ENCODE measurements at places on chromosomes 5 and 9. TPM values are rescaled to one million over a fixed set of nuclear protein-coding genes. Genes with fewer than 3 reads are reported as not detected.

- DNase-seq, result no peak
- peak overlapping the region; percentile 96 for H3K4me3 ChIP-seq
- peaks cover 20% of the 10 kb centered on the region for H3K4me1 ChIP-seq
- no peaks in the 10 kb centered on the region for H3K27me3 ChIP-seq
Measured at GRCh38 chr9:83957248-83957513, 22.8 kb downstream of the HNRNPK start.

- H3K4me1 ChIP-seq, result no peaks in the 10 kb centered on the region
- H3K27ac ChIP-seq, result no peak overlapping the region
- H3K4me3 ChIP-seq, result no peak overlapping the region
- H3K27me3 ChIP-seq, result peaks cover 17% of the 10 kb centered on the region
- H3K36me3 ChIP-seq, result no peaks in the 10 kb centered on the region
- DNase-seq, result peak; percentile 83
Measured at GRCh38 chr9:130461218-130461630, 16.5 kb downstream of the ASS1 start.

DNA sequence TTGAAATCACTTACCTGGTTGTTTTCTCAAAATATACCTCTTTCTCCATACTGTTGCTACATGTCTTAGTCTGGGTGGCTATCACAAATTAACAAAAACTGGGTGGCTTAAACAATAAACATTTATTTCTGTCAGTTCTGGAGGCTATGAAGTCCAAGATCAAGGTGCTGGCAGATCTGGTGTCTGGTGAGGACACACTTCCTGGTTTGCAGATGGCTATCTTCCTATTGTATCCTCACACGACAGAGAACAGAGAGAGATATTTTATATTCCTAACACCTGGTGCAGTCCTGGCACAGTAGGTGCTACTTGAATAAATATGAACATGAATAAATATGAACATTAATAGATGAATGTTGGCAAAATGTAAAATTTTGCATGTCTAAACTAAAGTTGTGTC lies 164.3 kb upstream of the ACOT12 start:
- peaks cover 2% of the 10 kb centered on the region for H3K36me3 ChIP-seq
- no peak overlapping the region for H3K4me3 ChIP-seq
- H3K27me3 ChIP-seq, result no peaks in the 10 kb centered on the region
- H3K4me1 ChIP-seq, result peaks cover 35% of the 10 kb centered on the region

GRCh38 chr5:136052692-136053335 lies 24.0 kb downstream of the TGFBI start:
- H3K27me3 ChIP-seq, result peaks cover 2% of the 10 kb centered on the region
- H3K27ac ChIP-seq, result no peak overlapping the region
- H3K36me3 ChIP-seq, result no peaks in the 10 kb centered on the region

DNA sequence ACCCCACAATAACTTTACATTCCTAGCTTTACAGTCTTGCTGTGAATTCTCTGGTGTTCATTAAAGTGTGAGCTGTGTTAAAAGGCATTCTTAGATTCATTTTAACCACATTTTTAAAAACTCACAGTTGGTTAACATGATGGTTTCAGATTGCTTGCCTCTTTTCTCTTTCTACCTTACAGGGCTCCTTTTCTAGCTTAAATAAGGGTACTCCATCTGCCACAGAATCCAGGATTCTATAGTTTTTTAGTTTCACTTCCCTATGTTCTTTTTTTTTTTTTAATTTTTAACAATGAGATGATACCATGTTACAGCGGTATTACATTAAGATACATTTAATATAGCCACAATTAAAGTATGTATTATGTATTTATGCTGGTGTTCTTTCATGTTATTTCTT lies 3.9 kb upstream of the FBXO4 start:
- peaks cover 17% of the 10 kb centered on the region for H3K4me1 ChIP-seq
- no peak for DNase-seq
- peaks cover 27% of the 10 kb centered on the region for H3K36me3 ChIP-seq
- no peaks in the 10 kb centered on the region for H3K27me3 ChIP-seq
- H3K4me3 ChIP-seq, result no peak overlapping the region
- no peak overlapping the region for H3K27ac ChIP-seq

DNA sequence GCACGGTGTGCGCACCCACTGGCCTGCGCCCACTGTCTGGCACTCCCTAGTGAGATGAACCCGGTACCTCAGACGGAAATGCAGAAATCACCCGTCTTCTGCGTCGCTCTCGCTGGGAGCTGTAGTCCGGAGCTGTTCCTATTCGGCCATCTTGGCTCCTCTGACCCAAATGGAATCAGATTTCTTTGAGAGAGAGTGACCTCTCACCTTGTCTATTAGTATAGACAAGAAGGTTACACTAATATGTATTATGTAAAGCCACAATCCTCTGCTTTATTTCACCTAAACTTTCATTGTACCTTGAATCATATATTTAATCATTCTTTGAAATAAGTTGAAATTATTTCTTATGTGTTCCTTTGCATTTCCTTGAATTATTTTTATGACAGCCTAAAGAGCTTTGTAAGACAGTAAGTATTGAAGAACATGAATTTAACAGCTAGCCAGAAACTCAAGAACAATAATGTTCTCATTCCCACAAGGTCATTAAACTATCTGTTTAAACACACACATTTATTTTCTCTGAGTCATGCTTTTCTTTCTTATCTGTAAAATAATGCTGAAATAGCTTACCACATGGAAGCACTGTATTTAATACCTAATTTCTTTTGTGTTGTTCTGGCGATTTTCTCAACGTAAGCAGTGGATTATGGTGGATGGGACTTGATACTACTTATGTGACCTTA lies 91.8 kb upstream of the DMRTA1 start:
- no peak overlapping the region for H3K4me3 ChIP-seq
- H3K27me3 ChIP-seq, result no peaks in the 10 kb centered on the region
- H3K36me3 ChIP-seq, result no peaks in the 10 kb centered on the region
- no peak for DNase-seq
- no peak overlapping the region for H3K27ac ChIP-seq

GRCh38 chr9:89661956-89662717 lies 57.3 kb downstream of the GADD45G start:
- no peaks in the 10 kb centered on the region for H3K27me3 ChIP-seq
- H3K27ac ChIP-seq, result no peak overlapping the region
- no peak for DNase-seq
- H3K4me3 ChIP-seq, result no peak overlapping the region

- H3K27me3 ChIP-seq, result peaks cover 15% of the 10 kb centered on the region
- no peaks in the 10 kb centered on the region for H3K4me1 ChIP-seq
- H3K36me3 ChIP-seq, result no peaks in the 10 kb centered on the region
- no peak overlapping the region for H3K27ac ChIP-seq
Measured at GRCh38 chr9:68631811-68632210, 73.2 kb upstream of the PIP5K1B start.

DNA sequence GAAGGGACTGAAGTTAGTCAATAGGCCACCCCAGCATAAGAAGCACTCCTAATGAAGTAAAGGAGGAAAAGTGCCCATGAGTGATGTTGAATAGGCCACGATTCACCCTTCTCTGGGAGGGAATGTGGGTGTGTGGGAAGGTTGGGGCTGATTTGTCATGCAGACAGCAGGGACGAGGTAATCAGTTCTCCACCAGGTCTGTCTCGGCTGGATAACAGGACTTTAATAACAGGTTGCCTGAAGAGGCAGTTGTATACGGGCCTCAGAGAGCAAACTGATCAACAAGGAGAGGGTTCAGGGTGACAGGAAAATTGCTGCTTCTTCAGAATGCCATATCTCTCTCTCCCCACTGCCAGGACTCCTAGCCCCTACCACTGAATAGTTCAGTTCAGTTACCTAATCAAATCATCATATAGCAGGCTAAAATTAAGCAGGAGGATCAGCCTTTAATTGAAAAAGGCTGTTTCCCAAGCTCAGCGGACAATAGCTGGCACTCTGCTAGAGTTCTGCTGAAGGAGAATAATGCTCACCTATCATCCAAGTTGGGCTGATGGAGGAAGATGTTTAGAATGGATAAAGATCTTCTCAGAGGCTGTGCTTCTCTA lies 43.6 kb upstream of the SMIM32 start:
- no peak for DNase-seq
- no peaks in the 10 kb centered on the region for H3K36me3 ChIP-seq
- H3K27ac ChIP-seq, result no peak overlapping the region
- H3K4me3 ChIP-seq, result no peak overlapping the region

- peaks cover 11% of the 10 kb centered on the region for H3K36me3 ChIP-seq
- no peaks in the 10 kb centered on the region for H3K27me3 ChIP-seq
- DNase-seq, result peak; percentile 94
- H3K4me1 ChIP-seq, result peaks cover 48% of the 10 kb centered on the region
- peak overlapping the region; percentile 69 for H3K27ac ChIP-seq
Measured at GRCh38 chr9:96417051-96417586, 1.1 kb downstream of the ZNF367 start.

GRCh38 chr5:18712936-18713485 lies 1078.8 kb downstream of the TAF11L14 start:
- no peak overlapping the region for H3K27ac ChIP-seq
- H3K27me3 ChIP-seq, result no peaks in the 10 kb centered on the region
- no peak for DNase-seq
- H3K4me1 ChIP-seq, result no peaks in the 10 kb centered on the region

- no peak overlapping the region for H3K4me3 ChIP-seq
- peaks cover 5% of the 10 kb centered on the region for H3K27me3 ChIP-seq
- no peaks in the 10 kb centered on the region for H3K36me3 ChIP-seq
- no peak overlapping the region for H3K27ac ChIP-seq
- peaks cover 14% of the 10 kb centered on the region for H3K4me1 ChIP-seq
Measured at GRCh38 chr9:131762356-131762932, 22.6 kb upstream of the RAPGEF1 start.

- no peak overlapping the region for H3K4me3 ChIP-seq
- H3K27me3 ChIP-seq, result no peaks in the 10 kb centered on the region
- no peaks in the 10 kb centered on the region for H3K4me1 ChIP-seq
- no peaks in the 10 kb centered on the region for H3K36me3 ChIP-seq
Measured at GRCh38 chr5:141657937-141658545, 6.8 kb upstream of the FCHSD1 start.

GRCh38 chr9:37775216-37775919 lies 9.5 kb downstream of the EXOSC3 start:
- no peak overlapping the region for H3K4me3 ChIP-seq
- peaks cover 41% of the 10 kb centered on the region for H3K36me3 ChIP-seq
- DNase-seq, result no peak

- peaks cover 27% of the 10 kb centered on the region for H3K27me3 ChIP-seq
- no peaks in the 10 kb centered on the region for H3K36me3 ChIP-seq
- H3K27ac ChIP-seq, result no peak overlapping the region
- H3K4me3 ChIP-seq, result no peak overlapping the region
- no peak for DNase-seq
- H3K4me1 ChIP-seq, result no peaks in the 10 kb centered on the region
Measured at GRCh38 chr5:127363403-127363802, 72.8 kb downstream of the MEGF10 start.

DNA sequence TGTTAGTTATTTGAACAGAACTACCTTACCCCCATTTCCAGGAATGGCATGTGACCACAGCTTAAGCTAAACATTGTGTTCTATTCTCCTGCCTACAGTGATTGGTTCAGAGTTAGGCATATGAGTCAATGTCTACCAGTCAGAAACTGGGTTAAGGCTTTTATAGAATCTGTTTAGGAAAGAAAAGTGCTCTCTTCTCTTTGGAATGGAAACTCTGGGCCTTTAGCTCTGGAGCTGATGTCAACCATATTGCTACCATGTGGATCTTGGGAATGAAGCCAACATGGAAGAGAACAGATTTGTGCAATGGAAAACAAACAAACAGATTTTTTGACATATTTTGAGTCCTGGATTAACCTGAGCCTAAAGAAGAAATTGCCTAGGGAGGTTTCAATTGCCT lies 488.9 kb upstream of the TNC start:
- H3K4me1 ChIP-seq, result no peaks in the 10 kb centered on the region
- H3K4me3 ChIP-seq, result no peak overlapping the region
- no peaks in the 10 kb centered on the region for H3K27me3 ChIP-seq
- DNase-seq, result no peak
- H3K27ac ChIP-seq, result no peak overlapping the region
- H3K36me3 ChIP-seq, result no peaks in the 10 kb centered on the region

DNA sequence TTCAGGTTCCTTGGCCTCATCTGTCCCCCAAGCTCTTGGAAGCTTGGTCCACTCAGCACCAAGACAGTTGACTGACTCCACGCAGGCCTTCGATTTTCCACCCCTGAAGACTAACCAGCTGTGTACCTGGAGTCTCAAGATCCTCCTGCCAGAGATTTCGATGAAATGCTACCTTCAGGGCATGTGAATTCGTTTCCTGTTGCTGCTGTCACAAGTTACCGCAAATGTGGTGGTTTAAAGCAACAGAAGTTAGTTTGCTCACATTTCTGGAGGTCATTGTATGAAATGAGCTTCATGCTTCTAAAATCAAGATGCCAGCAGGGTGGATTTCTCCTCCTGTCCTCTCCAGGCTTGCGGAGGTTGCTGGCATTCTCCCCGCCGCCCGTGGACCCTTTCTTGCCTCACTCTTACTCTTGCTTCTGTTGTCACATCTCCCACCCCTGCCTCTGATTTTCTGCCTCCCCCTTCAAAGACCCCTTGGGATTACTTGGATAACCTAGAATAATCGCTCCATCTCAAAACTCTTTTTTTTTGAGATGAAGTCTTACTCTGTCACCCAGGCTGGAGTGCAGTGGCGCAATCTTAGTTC lies 27.6 kb upstream of the RETREG1 start:
- H3K27me3 ChIP-seq, result no peaks in the 10 kb centered on the region
- no peak for DNase-seq
- no peak overlapping the region for H3K4me3 ChIP-seq
- peak overlapping the region; percentile 47 for H3K27ac ChIP-seq
- peaks cover 7% of the 10 kb centered on the region for H3K4me1 ChIP-seq

DNA sequence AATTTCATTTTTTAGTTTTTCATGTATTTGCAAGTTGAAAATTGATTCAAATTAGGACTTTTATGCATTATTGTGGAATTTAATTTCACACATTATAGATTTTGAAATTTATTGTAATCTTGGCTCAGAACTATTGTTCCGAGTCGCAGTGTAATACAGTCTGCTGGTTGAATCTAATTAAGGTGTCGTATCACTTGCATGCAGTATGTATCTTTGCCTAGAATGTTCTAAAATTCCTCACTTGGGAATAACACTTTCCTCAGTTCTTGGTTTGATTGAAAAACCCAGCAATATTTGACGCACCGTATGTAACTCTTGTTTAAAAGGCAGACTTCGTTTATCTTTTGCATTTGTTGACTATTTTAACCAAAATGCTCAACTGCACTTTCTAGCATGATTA lies 49.4 kb downstream of the MELK start:
- H3K4me1 ChIP-seq, result no peaks in the 10 kb centered on the region
- no peaks in the 10 kb centered on the region for H3K27me3 ChIP-seq
- H3K36me3 ChIP-seq, result peaks cover 9% of the 10 kb centered on the region
- no peak for DNase-seq
- no peak overlapping the region for H3K27ac ChIP-seq
- no peak overlapping the region for H3K4me3 ChIP-seq

The FRMPD1 gene
- total RNA-seq, result not detected

The C9 gene
- total RNA-seq, result not detected

The TPPP gene
- total RNA-seq, result 0.21 TPM

The LCN1 gene
- total RNA-seq, result not detected

The SH3GL2 gene
- not detected for total RNA-seq

The CMYA5 gene
- 0.25 TPM for total RNA-seq

The CNTNAP3 gene
- not detected for total RNA-seq

The ANKRD31 gene
- total RNA-seq, result 0.67 TPM

The GCNT4 gene
- total RNA-seq, result 1.9 TPM

The SELENOP gene
- total RNA-seq, result not detected

The CA9 gene
- total RNA-seq, result 2.9 TPM

The GABRP gene
- not detected for total RNA-seq
